ENCODE measurements at places on chromosomes 12 and 14.

DNA sequence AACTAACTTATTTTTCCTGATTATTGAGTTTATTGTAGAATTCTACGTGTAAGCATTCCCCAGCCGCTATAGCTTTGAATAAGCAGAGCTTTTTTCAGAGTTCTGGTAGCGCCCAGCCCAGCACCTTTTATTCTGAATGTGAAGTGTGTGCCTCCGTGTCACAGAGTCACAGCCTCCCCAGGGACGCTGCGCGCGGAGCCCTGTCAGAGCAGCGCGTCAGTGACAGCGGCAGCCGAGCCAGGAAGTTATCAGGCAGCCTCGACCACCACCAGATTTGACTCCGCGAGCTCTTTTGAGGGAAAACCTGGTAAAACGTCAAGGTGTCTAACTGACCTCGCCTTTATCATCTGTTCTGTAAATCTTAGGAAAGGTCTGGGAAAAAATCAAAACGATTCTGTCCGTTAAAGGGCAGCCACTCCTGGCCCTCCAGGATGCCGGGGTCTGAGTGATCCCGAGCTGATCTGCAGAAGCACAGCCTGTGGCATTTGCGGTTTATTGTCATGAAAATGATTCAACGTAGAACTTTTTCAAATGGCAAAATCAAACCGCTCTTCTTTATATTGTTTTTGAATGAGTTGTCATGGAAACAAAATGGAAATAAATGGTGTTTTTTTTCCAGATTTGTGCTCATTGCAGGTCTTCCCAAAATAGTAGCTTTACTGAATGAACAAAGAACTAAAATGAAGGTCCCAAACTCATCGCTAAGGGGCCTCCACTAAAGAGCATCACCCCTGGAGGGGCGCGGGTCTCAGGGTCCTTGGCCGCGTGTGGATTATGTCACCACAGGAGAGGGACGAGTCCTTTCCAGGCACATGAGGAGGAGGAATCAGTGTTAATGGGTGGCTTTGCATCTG, 43.1 kb upstream of the MMP17 start:
- DNase-seq, result no peak

DNA sequence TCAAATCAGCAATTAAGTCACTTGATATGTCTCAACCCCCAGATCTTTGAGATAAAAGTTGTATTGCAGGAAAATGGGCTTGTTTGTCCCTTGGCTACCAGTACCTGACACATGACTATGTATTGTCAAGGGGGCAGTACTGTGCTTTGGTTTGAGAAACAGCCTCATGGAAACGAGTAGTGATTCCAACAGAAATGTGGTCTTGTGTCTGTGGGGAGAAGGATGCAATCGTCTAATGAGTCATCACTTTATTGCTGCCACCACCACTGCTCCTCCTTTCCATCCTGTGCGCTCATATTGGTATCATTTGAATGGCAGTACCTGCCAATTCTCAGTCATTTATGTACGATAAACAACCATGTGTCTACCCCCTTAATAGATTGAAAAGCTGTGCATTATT, 72.8 kb upstream of the ARHGAP5 start:
- no peak for DNase-seq

- DNase-seq, result no peak
Observed at GRCh38 chr14:99225436-99226203, 46.4 kb downstream of the BCL11B start.

GRCh38 chr12:88897723-88898122, 317.5 kb upstream of the KITLG start:
- DNase-seq, result no peak

GRCh38 chr12:116189692-116190091, 87.8 kb downstream of the MED13L start:
- DNase-seq, result no peak

GRCh38 chr14:105733081-105734065, 207.0 kb downstream of the TMEM121 start:
- no peak for DNase-seq
